Psoas muscle (tissue), 8 donors: ENCODE measurements at places on chromosomes 13 and 19. TPM values are rescaled to one million over a fixed set of nuclear protein-coding genes. Genes with fewer than 3 reads are reported as not detected.
A peak's percentile ranks its signal among the peaks of the same experiment; 100 is the strongest.

Gene TMC4
- total RNA-seq, result 0.74 TPM

- H3K27me3 ChIP-seq, result no peaks in the 10 kb centered on the region
- H3K27ac ChIP-seq, result no peak within 1 kb of the TSS
- DNase-seq, result no peak
- no peaks in the 10 kb centered on the region for H3K36me3 ChIP-seq
Observed at GRCh38 chr19:3785938-3786824, at the start of gene MATK. TSS of gene MATK (minus strand) at chr19:3786381. CDS start at chr19:3785135, 1,246 bp downstream.

GRCh38 chr19:42422092-42422900 lies 4.9 kb downstream of the LIPE start:
- no peaks in the 10 kb centered on the region for H3K36me3 ChIP-seq
- H3K27ac ChIP-seq, result peak overlapping the region; percentile 46
- peak overlapping the region; percentile 61 for H3K4me3 ChIP-seq
- peaks cover 6% of the 10 kb centered on the region for H3K4me1 ChIP-seq
- peaks cover 8% of the 10 kb centered on the region for H3K27me3 ChIP-seq

DNA sequence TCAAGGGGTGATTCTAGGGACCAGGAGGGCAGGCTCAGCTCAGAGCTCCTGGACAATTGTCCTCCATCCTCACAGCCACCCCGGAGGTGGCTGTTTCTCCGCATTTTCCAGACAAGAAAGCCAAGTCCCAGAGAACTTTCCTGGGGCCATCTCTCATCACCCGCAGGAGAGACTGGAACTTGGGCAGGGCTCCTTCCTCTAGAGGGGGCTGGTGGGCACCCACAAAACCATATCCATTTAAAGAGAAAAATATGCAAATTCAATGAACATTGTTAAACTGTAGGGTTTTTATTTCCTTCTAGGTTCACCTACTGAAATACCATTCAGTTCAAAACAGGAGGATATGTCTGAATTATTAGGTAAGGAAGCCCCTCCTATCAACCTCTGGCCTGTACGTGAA lies 16.6 kb downstream of the SPACA7 start:
- DNase-seq, result no peak
- H3K36me3 ChIP-seq, result no peaks in the 10 kb centered on the region
- no peak overlapping the region for H3K27ac ChIP-seq
- H3K4me3 ChIP-seq, result no peak overlapping the region
- H3K27me3 ChIP-seq, result no peaks in the 10 kb centered on the region

DNA sequence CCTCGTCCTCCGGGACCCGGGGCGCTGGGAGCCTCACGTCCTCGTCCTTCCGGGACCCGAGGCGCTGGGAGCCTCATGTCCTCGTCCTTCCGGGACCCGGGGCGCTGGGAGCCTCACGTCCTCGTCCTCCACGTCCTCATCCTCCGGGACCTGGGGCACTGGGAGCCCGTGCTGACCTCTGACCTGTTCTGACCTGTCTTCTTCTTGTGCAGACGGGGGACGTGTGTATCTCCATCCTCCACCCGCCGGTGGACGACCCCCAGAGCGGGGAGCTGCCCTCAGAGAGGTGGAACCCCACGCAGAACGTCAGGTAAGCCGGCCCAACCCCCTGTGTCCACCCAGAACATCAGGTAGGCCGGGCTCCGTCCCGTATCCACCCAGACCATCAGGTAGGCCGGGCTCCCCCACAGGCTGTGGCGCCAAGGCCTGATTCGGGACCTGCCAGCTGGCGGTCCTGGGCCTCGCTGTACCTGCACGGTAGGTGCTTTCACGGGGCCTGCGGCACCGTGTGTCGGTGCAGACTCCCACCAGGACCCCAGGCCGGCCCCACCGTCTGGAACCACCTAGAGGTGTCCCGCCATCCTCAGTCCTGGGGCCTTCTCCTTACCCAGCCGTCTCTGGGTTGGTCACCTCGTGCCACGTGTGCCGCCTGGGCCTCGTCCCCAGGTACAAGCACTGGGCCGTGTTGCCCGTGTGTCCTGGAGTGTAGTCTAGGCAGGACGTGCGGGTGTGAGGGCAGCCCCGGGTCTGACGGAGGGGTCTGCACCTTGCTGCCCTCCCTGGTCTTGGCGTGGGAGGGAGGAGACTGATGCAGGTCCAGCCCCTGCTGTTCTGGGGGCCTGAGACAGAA lies 4.7 kb downstream of the CDC34 start:
- H3K36me3 ChIP-seq, result no peaks in the 10 kb centered on the region
- no peak overlapping the region for H3K27ac ChIP-seq
- H3K27me3 ChIP-seq, result no peaks in the 10 kb centered on the region

- H3K4me1 ChIP-seq, result no peaks in the 10 kb centered on the region
- no peak for DNase-seq
- H3K27me3 ChIP-seq, result no peaks in the 10 kb centered on the region
- no peak overlapping the region for H3K4me3 ChIP-seq
- no peaks in the 10 kb centered on the region for H3K36me3 ChIP-seq
- H3K27ac ChIP-seq, result no peak overlapping the region
Observed at GRCh38 chr13:84569366-84569765, 687.1 kb upstream of the SLITRK1 start.

- H3K27me3 ChIP-seq, result no peaks in the 10 kb centered on the region
- peaks cover 48% of the 10 kb centered on the region for H3K36me3 ChIP-seq
- H3K27ac ChIP-seq, result no peak overlapping the region
- DNase-seq, result no peak
- no peak overlapping the region for H3K4me3 ChIP-seq
Observed at GRCh38 chr19:43752287-43752875, 2.4 kb downstream of the SMG9 start.

- no peaks in the 10 kb centered on the region for H3K27me3 ChIP-seq
- peaks cover 39% of the 10 kb centered on the region for H3K36me3 ChIP-seq
- DNase-seq, result no peak
- H3K4me3 ChIP-seq, result no peak overlapping the region
- H3K4me1 ChIP-seq, result peaks cover 56% of the 10 kb centered on the region
Observed at GRCh38 chr19:18307271-18307681, 15.6 kb downstream of the LSM4 start.

Gene ZNF813
- 0.42 TPM for total RNA-seq

Gene ZNF829
- 1.5 TPM for total RNA-seq

DNA sequence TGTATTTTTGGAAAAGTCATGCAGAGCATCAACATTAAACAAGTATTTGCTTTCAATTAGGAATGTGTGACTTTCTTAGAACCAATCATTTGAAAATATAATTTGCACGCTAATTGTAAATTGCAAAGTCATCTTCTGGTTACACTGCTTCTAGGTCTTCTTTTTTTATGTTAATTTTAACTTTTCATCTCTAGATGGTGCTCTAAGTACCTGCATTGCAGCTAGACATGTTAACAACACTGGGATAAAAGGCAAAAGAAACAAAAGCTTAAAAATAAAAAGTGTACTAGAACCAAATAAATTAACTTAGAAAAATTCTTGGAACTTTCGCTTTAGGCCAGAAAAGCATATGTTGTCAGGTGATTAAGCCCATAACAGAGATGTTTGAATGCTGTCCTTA lies 2758.2 kb downstream of the PCDH9 start:
- no peaks in the 10 kb centered on the region for H3K36me3 ChIP-seq
- no peak overlapping the region for H3K4me3 ChIP-seq
- H3K4me1 ChIP-seq, result no peaks in the 10 kb centered on the region

GRCh38 chr13:79401259-79402070 lies 4.6 kb downstream of the RBM26 start:
- H3K4me3 ChIP-seq, result peak overlapping the region; percentile 72
- H3K27me3 ChIP-seq, result no peaks in the 10 kb centered on the region
- DNase-seq, result no peak
- peaks cover 56% of the 10 kb centered on the region for H3K4me1 ChIP-seq

Gene U2AF2
- 58.8 TPM for total RNA-seq

DNA sequence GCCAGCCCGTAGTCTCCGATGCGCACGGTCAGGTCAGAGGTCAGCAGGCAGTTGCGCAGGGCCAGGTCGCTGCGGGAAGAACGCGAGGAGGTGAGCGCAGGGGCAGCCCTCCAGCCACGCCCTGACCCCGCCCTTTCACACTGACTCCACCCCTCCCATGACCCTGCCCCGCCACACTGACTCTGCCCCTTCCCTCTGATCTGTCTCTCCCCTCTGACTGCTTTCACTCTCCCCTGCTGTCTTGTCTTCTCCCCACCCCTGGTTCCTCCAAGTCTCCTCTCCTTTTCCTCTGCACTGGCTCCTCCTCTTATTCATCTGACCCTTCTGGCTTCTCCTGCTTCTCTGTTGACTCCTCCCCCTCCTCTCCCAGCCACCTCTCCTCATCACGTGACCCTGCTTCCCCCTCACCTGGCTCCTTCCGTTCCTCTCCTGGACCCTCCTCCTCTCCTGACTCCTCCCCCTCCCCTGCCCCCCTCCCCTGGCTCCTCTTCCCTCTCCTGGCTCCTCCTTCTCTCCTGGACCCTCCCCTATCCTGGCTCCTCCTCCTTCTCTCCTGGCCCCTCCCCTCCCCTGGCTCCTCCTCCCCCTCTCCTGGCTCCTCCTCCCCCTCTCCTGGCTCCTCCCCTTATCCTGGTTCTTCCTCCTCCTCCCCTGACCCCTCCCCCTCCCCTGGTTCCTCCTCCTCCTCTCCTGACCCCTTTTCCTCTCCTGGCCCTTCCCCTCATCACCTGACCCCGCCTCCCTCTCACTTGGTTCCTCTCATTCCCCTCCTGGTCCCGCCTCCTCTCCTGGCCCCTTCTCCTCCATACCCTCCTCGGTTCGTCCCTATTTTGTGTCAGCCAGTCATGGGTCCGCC lies 9.9 kb downstream of the LMTK3 start:
- no peaks in the 10 kb centered on the region for H3K36me3 ChIP-seq
- DNase-seq, result no peak
- H3K4me3 ChIP-seq, result no peak overlapping the region
- peaks cover 21% of the 10 kb centered on the region for H3K27me3 ChIP-seq

DNA sequence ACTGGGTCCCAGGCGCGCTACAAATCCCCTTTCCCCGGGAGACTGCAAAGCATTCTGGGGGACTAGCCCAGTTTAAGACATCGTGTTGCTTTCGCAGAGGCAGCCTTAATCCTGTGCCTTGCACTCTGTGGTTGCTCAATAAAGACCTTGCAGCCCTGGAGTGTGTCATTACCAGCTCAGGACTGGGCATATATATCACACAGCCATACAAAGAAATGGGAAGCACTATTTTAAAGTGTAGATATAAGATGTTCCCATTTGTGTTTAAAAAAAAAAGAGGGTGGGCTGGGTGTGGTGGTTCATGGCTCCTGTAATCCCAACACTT lies 11.1 kb downstream of the NAPA start:
- H3K4me3 ChIP-seq, result no peak overlapping the region
- peaks cover 61% of the 10 kb centered on the region for H3K4me1 ChIP-seq
- peaks cover 4% of the 10 kb centered on the region for H3K36me3 ChIP-seq
- DNase-seq, result peak; percentile 23
- H3K27ac ChIP-seq, result no peak overlapping the region

- no peak for DNase-seq
- H3K27ac ChIP-seq, result no peak overlapping the region
- no peaks in the 10 kb centered on the region for H3K4me1 ChIP-seq
- no peak overlapping the region for H3K4me3 ChIP-seq
- H3K27me3 ChIP-seq, result no peaks in the 10 kb centered on the region
Observed at GRCh38 chr19:39864118-39864517, 17.9 kb upstream of the FBL start.

GRCh38 chr13:39565036-39565949 lies 37.7 kb downstream of the LHFPL6 start:
- H3K27ac ChIP-seq, result no peak overlapping the region
- H3K4me3 ChIP-seq, result no peak overlapping the region
- H3K27me3 ChIP-seq, result no peaks in the 10 kb centered on the region

DNA sequence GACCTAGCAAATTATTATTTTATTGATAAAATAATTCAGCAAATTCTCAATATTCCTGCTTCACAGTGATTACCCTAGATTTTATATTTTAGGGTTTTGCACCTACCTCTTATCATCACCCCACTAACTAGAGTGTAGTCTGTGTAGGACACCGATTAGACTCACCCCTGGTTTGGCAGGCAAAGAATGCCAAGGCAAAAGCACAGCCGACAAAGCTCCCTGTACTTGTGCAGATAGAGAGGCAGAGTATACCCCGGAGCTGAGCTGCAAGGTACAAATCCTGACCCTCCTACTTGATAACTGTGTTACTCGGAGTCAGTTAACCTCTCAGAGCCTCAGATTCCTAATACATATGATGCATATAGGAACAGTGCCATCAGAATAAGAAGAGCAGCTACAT lies 225.7 kb downstream of the ENOX1 start:
- DNase-seq, result no peak
- H3K27ac ChIP-seq, result no peak overlapping the region
- H3K4me3 ChIP-seq, result no peak overlapping the region
- no peaks in the 10 kb centered on the region for H3K36me3 ChIP-seq

Gene CERS4
- total RNA-seq, result 3.0 TPM
